ENCODE measurements at places on chromosomes 13 and 19.

DNA sequence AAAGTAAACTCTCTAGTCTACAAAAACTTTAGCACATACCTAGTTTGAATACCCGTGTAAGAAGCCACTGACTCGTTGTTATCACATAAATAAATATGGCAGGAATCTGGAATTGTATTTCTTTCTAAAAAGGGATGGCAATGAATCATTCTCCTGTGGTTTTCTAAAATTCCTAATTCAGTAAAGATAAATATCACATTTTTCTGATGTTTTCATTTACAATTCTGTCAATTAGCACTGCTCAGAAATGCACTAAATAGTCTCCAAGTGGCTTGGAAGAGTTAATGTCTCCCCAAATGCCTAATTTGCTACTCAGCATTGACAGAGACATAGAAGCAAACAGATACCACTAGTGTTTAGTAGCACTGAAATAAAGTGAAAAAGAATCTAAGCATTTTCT lies 547.7 kb upstream of the SLITRK1 start:
- no peak for DNase-seq

DNA sequence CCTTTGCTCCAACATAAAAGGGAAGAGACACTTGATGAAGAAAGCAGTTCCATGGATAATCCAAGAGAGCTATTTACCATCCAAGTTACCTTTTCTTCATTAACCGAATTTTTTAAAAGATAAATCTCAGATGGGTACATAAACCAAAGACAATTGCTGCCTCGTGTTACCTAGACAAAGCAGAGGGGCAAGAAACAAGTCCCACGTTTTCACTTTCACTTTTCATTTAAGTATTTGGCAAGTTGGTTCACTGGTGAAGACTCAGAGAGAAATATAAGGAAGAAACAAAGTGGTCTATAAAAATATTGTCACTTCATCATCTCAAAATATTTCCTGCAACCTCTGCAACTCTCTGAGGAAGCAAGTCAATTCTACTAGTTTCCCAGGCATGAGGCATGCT lies 446.1 kb downstream of the FGF14 start:
- no peak for DNase-seq

DNA sequence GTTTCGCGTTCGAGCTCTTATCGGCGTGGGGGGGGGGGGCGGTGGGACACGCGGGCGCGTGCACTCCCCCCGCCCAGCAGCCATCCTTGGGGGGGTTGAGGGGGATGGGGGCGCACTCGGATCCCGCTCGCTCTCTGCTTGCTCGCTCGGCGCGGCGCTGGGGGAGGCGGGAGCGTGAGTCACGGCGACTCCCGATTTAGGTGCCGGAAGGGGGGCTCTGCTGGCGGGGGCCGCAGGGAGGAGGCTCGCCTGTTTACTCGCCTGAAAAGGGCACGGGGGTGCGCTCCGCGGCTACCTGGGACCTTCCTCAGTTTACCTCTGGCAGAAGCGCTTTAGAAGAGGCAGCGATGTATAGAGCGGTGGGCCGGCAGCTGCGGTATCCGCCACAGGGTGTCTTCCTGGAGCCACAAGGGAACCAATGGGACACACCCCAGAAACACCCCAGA lies 1.1 kb upstream of the PDE4A start:
- DNase-seq = no peak

DNA sequence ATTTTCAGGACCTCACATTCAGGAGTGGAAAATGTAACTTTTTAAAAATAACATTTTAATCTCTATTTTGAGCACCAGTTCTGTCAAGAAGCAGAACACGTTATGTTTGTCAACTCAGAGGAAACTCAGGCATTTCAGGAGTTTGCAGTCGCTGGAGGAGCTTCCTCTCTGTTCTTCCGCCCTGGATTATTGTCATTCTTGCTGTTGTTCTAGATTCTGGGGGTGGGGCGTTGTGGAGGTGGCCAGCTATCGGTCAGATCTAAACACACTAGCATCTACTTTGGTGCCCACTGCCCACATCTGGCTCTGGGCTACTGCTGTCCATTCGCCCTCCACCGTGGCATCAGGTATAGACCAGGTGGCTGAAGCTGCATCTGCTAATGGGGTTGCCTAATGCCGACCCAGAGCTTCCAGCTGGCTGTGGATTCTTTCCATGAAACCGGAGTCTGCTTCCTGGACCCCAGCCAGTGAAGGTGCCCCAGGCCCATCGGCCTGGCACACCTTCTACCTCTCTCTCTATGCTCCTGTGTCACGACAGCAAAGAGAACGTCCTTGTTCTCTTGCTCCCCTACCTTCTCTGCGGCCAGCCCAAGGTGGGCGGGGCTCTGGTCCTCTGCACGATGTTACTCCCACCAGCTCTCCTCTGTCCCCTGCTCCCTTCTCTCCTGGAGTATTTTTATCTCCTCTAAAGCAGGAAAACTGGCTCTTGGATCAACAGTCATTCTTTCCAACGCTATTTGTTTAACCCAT lies 36.7 kb upstream of the DGKH start:
- no peak for DNase-seq

- no peak for DNase-seq
These were observed 1.9 kb upstream of the PLPPR3 start for GRCh38 chr19:823565-824121.

- DNase-seq = no peak
These were observed 151.3 kb upstream of the ATXN8OS start for GRCh38 chr13:69956349-69956748.

DNA sequence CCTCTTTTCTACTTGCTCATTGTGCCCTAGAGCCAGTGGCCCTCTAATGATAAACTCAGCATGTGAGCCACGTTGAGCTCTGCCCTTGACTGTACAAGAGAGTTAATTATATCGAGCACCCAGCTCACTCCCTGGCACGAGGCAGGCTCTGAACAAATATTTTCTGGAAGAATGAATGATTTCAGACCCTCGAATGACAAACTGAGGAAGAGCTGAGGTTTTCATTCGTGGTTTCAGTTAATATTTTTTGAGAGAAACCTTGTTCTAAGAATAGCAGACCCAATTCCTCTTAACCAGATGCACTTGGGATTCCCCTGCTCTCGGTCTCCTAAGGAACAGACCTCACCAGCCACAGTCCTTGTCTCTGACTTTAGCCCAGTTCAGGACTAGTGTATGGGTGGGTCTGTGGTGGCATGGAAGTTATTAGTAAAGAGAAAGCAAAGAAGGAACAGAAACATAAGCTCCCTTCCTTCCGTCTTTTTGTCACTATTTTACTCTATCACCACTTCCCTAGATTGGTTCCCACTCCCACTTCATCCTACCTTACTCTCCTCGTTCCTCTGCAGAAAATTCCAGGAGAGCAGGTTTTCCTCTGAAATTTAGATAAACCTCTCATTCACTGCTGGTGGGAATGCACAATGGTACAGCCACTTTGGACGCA lies 22.1 kb upstream of the WDFY2 start:
- no peak for DNase-seq

GRCh38 chr19:49939721-49940481 lies 10.6 kb upstream of the NUP62 start:
- no peak for DNase-seq

GRCh38 chr13:42277618-42278276 lies 5.8 kb downstream of the AKAP11 start:
- no peak for DNase-seq

- DNase-seq = no peak
These were observed 14.5 kb downstream of the ARHGEF7 start for GRCh38 chr13:111129465-111130115.

All from CD8-positive, alpha-beta memory T cell (primary cell).